ENCODE measurements at places on chromosomes 2 and 18.

- DNase-seq, result no peak
Measured at GRCh38 chr2:240998706-240998994, 232 bp downstream of the SNED1 start.

DNA sequence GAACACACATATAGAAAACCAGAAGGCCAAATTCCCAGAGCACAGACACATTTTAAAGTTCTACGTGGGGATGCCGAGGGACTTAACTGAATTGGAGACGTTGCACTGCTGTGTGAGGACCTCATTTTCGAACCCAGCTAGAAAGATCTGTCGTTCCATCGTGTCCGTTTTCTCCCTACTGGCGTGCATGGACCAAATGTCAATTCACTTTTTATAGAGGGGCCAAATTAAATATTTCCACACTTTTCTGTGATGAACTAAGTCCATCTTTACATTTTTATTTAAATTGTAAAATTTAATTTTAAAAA is 692 bp upstream of the TSHZ1 start:
- DNase-seq, result no peak

DNA sequence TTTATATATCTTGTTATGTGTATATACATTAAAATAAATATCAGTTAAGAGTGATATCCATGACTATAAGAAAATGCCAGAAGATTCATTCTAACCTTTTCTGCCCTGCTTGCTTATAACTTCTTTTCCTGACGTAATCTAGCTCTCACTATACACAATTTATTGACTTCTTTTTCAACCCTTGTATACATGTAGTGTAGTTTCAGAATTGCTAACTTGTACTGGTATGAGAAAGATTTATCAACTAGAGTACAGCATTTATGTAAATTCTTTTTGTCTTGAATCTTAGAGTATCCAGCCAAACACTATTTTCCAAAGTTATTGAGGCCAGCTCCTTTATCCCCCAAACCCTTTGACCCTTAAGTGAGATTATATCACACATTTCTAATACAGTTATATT is 798.0 kb upstream of the RAB6C start:
- DNase-seq, result no peak

DNA sequence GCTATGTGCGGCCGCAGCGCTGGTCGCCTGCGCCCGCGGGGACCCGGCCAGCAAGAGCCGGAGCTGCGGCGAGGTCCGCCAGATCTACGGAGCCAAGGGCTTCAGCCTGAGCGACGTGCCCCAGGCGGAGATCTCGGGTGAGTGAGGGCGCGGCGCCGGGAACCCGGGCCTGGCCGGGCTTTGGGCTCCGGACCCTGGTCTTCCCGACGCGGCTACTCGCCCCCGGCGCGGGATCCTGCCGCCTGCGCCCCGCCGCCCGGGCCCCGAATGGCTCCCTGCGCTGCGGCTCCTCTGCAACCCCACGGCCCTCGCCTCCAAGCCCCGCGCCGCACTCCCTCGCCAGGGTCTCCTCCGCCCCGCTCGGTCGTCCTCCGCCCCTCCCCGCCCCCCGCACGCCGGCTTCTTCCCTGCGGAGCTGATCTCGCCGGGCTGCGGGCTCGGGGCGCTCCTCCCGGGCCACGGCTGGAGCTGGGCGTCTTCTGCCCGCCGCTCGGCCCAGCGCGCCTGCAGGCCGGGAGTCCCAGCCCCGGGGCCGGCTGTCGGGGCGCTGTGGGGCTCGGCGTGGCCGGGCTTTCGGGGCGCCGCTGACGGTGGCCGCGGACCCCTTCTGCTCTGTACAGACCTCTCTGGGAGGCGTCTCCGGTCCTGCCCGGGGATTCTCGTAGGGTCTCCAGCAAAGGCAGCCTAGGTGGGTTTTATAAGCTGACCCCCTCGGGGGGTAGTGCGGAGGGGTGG is 652 bp downstream of the GPC1 start:
- DNase-seq, result no peak

GRCh38 chr2:122031544-122032263 is 276.3 kb downstream of the TSN start:
- no peak for DNase-seq

- DNase-seq, result no peak
Measured at GRCh38 chr2:177396703-177397460, 4.3 kb downstream of the AGPS start.

DNA sequence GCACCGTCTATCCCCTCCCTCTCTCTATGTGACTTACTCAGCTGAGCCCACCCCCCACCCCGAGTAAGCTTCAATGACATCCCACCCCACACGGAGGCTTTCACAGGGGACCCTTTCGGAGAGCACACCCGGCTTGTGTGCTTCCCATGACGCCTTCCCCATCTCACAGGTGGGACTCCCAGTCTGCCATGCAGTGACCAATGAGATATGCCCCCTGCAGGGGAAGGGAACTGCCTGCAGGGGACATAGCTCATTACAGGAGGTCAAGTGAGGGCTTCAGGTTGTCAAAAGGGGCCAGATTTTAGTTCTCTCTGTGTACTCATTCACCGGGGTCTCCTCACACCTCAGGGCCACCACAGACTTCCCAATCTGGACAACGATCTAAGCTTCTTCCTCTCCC is 112.6 kb downstream of the GAREM1 start:
- no peak for DNase-seq

DNA sequence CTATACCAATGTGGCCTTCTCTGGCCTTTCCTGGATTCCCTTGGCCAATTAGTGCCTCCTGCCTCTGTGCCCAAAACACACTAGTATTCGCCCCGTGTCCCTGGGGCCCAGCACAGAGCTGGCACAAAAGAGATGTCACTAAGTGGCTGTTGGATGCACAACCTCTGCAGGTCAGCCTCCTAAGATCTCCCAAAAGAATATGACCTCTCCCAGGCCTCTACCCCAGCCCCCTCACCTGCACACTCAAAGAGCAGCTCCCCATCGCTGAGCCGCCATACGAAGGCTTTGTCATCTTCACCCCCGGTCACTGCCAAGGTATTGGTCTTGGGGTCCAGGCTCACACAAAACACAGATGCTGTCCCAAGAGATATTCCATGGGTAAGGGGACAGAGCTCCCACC is 2.7 kb downstream of the AAMP start:
- no peak for DNase-seq

DNA sequence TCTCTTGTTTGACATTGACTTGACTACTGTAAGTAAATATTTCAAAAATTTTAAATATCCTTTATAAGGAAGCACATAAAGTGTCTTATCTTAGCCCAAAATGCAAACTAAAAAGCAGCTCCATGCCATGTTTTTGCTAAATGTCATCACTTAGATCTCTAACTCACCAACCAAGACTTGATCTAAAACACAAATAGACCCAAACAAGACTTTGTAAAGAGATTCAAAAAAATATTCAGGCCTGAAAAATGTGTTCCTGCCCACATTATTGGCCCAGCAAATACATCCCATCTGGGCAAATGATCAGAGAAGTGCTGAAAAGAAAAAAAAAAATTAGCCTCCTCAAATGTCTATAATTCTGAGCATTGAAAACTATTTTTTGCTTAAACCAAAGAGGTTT is 187.6 kb downstream of the MREG start:
- no peak for DNase-seq

DNA sequence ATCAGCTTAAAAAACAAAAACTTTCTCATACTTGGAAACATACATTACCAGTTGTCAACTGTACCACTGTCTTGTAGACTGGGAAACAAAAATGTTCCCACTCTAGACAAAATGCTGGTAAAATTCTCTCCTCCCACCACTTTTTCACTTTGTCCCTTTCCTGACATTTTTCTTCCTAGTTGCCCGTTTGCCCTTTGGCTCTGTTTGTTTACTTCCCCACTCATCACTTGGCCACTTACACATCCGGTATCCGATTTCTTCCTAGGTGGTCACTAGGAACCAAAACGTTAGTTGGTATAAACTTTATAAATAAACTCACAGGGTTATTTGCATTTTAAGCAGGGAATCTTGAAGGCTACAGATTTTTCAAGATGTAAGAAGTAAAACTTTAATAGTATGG is 84.9 kb downstream of the METTL4 start:
- DNase-seq, result no peak

DNA sequence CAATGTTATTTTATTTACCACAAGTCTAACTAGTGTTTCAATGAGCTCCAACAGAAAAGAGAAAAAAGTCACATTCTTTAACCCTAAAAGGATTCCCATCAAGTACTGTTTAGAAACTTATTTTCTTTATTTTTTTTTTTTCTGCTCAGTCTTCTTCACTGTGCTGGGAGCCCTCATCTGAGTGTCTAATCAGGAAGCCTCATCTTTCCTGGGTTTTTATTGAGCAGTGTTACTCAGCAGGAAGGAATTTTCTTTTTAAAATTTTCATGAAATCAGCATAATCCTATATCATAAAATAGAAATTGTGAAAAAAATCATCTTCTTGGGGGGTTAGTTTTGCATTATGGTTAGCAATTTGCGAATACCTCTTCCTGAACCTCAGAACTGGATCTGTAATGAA is 453.8 kb downstream of the CDH2 start:
- no peak for DNase-seq

DNA sequence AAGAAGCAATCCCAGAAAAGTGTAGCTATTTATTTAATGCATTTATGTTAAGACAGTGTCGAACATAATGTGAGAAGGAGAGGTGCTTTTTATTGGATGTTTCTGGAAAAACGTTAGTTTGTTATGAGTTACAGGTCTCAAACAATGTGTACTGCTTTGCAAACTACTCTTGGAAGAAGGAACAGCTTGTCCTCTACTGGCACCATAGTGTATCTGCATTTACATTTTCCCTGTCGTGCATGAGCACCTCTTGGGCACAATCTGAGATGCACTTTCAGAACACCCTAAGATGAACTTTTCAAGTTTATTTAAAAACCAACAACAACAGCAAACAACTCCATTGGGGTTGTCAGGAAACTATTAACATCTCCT is 22.8 kb downstream of the CCNYL1 start:
- DNase-seq, result no peak

DNA sequence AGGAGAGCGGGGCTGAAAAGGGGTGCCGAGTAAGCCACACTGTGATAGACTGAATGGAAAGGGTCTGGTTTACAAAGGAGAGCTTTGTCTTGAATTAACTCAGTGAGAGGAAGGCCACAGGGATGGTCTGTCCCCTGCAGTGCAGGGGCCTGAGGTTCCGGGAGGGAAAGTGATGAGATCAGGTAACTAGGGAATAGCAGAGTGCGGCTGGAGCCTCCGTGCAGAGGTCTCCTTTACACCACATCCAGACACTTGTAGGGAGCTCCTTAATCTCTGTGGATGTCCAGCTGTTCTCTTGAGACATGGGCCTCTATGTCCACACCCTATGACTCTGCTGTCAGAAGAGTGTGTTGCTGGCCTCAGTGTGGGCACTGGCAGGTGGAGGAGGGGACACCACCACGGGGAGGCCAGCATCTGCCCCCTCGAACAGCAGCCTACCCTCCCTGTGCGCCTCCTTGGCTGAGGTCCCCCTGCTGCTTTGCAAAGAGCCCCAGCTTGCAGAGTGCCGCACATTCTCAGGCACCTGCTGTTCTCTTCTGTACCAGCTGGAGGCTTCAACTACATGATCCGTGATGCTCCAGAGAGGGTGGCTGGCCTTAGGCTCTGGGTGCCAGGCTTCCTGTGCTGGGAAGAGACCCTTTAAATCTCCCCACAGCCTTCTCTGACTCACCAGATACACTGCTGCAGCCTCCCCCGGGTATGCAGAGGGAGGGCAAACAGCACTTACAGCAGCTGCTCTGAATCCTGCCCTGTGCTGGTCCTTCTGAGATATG is 25.9 kb downstream of the ENOSF1 start:
- no peak for DNase-seq

- DNase-seq, result no peak
Measured at GRCh38 chr2:141522048-141522447, 608.8 kb downstream of the LRP1B start.

DNA sequence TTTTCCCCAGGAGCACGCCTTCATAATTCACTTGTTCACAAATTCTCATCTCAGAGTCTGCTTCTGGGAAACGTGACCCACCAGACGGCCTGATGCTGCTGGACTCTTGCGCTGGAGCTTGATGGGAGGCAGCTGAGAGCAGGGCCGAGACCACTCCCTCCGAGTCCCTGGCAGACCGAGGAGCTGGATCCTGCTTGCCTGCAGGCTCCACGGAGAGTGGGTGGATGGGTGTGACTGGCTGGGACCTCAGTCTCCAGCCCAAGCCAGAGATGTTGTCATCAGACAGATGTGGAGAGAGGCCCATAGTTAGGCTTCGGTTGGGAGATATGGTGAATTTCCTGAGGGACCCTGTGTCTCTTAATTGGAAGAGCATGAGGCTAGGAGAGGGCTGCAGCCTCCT is 76.4 kb downstream of the TSN start:
- no peak for DNase-seq

DNA sequence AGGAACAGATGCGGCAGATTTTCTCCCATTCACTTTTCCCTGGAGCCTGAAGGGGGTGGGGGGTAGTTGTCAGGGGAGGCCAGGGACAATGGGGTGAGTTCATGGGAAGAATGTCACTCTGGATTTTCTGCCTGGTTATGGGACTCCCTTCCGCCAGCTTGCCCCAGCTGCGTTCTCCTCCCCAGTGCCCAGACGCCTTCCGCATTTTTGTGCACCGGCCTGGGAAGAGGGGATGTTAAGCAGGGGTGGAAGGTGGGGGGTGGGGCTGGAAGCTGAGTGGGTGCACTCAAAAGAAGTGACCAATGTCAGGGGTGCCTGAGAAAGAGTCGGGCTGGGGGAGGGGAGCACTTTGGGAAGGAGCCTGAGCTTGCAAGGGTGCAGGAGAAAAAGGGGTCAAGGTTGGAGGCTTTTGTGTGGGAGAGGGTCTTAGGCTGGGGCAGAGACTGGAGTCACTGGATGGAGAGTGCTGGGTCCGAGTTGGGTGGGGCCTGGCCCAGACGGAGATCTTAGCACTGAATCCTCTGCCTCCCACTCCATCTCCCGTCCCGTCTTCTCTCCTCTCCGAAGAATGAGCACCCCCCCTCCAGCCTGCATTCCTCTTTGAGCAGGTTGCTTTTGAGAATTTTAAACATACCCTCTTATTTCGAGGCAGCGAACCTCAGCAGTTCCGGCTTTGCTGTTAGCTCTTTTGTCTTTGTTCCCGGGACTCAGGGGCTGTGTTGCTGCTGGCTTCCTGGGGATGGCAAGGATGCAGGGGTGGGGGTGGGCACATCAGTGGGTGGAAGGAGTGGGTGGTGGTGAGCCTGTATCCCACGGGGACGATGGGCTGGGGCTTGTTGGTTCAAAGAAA is 2.7 kb downstream of the IGFBP2 start:
- DNase-seq, result no peak

DNA sequence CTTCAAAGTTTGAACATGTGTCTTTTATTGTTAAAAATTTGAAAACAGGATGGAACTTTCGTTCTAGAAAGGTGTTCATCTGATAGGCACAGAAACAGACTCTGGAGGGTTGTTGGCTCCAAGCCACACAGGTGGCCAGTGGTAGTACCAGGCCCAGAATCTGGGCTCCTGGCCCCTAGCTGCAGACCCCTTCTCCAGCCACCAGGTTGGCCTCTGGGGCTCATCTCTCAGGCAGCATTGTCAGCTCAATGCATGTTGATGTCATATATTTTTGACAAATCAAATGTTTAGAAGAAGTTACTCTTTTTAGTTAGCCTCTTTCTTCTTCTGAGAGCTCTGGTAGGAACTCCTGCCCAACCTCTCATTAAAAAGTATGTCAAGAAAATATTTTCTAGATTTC is 34.5 kb upstream of the CHRNA1 start:
- no peak for DNase-seq

GRCh38 chr18:55406451-55406991 is 181.5 kb downstream of the TCF4 start:
- DNase-seq, result no peak

Data from cortex of kidney (tissue), 1 donor.